ENCODE measurements at places on chromosomes 6 and 20.
A peak's percentile ranks its signal among the peaks of the same experiment; 100 is the strongest.

DNA sequence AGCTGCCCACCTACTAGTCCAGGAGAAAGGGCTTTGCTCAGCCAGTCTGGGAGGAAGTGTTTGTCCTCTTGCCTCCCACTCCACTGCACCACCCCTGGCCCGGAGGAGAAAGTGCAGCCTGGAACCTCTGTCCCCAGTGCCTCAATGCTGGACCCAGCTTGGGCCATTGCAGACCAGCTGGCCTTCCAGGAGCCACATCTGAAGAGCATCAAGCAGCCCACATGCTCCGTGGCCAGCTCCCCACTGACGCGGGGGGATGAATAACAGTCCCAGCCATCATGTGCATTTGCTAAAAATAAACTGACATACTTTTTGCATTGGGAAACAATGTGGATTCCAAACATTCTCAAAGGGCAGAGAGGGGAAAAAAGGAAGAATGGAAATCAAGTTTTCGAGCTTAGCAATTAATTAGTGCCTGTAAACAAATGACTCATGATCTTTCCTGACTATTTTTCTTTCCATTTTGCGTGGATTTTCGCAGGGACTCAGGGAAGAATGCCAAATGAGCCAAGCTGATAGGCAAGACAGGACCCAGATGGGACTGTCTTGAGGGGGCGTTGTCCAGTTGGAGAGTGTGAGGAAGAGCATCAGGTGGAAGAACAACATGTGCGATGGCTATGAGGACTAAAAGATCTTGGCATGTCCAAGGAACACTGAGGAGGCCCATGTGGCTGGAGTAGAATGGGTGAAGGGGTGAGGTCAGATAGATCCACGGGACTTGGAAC lies 34.1 kb downstream of the CEBPB start:
- peak; percentile 98 for DNase-seq

DNA sequence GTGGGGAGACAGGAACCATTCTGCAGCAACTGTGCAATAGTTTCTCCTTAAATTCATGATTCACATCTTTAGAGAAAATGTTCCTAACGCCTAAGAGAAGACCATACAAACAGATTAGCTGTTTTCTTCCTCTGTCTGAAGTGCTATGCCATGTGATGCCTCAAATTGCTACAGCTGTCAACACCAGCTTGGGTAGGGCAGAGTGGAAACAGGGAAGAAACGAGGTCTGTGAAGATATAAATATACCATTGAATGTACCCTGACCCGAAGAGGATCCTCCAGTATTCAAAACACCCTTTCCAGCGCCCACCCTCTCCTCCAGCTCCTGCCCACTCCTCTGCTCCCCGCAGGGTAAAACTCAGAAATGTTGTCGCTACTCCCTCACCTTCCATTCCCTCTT lies 40.3 kb upstream of the PRND start:
- DNase-seq: no peak

DNA sequence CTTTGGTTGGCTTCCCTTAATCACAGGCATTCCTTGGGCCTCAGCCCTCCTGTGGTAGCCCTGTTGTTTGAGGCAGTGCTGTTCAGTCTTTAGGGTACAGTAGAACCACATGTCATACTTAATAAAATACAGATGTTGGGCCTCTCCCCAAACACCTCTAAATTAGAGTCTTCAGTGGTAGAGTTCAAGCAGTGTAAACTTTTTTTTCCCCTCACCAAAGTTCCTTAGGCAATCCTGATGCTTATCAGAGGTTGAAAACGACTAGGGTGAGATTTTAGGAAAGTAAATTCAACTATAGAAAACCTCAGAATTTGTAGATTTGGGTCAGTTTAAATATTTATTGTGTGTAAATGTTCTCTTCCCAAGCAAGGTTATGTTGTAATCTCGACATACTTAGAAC lies 44.6 kb downstream of the BLTP3A start:
- DNase-seq: no peak

GRCh38 chr20:59299945-59300332 lies 472 bp upstream of the EDN3 start:
- DNase-seq: no peak

GRCh38 chr6:36615018-36615761 lies 21.0 kb downstream of the SRSF3 start:
- DNase-seq: no peak

- no peak for DNase-seq
Observed at GRCh38 chr6:32234934-32235333, 11.1 kb upstream of the NOTCH4 start.

Data from BJ (cell line).